T1000 (cell line): ENCODE measurements at places on chromosomes 4 and X.

DNA sequence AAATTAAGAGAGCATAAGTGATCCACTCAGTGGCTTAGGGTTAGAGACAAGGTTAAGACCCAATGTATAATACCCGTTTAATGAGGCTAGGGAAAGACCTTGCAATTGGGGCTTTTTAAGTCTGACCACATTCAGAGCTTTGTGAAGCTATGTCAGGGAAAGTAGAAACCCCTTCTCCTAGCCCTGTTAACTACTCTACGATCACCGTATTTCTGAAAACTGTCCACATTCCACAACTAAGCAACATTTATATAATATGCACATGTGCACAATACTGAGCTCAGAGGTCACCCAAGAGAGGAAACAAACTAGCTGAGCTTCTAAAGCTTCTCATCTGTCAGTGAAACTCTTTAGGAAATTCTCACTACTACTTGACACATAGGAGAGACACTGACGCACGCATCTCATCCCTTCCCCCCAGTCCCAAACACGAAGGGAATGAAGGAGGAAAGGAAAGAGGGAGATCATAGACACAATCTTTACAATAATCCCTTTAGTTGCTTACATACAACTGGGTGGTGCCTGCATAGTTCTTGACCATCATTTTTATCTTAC lies 56.2 kb downstream of the METTL14 start:
- no peak for DNase-seq

DNA sequence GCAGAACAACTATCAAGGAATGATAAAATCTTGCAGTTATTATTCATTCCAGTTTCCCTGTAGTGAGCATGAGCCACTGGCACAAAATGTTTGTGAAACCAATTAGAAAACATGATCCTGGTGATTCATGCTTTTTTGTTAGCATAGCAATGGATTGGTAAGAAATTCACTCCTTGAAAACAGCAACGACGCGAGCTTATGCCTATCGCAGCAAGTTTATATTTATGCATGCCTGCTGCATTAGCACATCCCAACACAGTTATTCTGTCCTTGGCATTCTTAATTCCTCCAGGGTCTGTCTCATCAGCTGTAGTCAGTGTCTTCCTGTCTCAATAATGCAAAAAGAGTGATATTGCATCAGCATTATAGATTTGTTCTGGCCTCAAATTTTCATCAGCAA lies 975.9 kb downstream of the STIM2 start:
- peak; percentile 57 for DNase-seq

GRCh38 chr4:99811850-99812249 lies 4.8 kb upstream of the DAPP1 start:
- no peak for DNase-seq

DNA sequence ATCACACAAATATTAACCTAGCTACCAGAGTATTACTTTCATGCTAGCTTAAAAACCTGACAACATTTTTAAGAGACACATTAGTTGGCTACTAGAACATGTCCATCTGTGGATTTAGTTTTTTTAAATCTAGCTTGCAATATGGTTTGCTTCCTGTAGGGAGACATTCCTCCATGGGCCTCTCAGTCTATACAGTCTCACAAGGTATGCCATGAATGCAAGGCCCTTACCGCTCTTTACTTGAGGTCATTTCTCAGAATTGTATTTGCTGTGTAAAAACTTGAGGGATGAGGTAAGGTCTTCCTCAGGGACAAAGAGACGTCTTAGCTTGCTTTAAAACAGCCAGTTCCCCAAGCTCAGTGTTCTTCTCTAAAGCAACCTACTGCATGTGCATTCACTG lies 26.9 kb downstream of the UBA6 start:
- DNase-seq = no peak

DNA sequence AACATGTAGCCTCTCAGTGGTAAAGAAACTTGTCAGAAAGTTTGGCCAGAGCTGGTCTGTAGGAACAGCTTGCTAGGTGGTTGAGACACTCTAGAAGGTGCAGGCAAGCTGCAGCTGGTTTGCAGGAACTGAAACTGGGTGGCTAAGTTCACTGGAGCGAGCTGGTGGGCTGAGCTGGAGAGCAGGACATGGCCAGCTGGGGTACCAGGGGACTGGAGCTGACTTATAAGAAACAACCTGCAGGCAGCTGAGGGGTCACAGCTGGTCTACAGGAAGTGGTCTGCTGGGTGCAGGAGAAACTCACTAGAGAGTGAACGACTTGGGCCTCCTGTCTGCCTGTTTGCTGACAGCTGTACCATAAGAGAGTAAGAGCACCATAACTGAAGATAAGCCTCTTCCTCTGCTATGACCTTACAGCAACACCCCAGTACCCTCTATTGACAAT lies 157.1 kb upstream of the LNX1 start:
- DNase-seq = no peak

- DNase-seq = no peak
These were observed 450.9 kb upstream of the NR3C2 start for GRCh38 chr4:148893095-148893494.

DNA sequence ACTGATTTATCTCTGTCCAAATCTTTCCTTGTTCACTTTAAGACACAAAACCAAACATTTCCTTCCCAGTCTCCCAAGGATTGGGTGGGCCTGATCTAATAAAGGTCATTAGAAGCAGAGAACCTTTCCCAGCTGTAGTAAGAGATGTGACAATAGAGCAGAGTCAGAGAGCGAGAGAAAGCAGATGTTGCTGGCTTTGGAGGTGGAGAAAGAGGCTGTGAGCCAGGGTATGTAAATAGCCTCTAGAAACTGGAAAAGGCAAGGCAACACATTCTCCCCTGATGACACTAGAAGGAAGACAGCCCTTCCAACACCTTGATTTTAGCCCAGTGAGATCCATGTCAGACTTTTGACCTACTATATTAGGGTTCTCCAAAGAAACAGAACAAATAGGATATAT lies 337.5 kb upstream of the CASK start:
- DNase-seq = no peak

GRCh38 chr4:42678512-42678911 lies 21.6 kb upstream of the ATP8A1 start:
- DNase-seq = no peak

- no peak for DNase-seq
These were observed 411.3 kb downstream of the SPRY1 start for GRCh38 chr4:123807866-123808265.

DNA sequence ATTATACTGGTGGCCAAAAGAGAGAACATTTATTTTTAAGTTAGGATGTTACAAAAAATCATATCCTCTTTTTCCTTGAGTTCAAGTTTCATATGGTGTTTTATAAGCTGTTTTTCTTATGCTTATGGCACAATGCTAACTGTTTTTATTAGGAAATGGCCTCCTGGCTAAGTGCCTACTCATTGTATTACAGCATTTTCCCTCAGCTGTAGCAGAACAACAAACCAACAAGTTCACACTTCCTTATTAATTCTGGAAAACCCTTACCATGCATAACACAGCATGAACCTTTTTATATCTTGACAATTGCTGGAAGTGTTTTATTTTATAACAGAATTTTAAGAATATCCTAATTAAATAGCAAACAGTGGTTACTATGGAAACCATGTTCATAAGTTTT lies 165.8 kb downstream of the GASK1B start:
- no peak for DNase-seq

GRCh38 chr4:48428926-48429325 lies 54.2 kb upstream of the SLC10A4 start:
- no peak for DNase-seq

DNA sequence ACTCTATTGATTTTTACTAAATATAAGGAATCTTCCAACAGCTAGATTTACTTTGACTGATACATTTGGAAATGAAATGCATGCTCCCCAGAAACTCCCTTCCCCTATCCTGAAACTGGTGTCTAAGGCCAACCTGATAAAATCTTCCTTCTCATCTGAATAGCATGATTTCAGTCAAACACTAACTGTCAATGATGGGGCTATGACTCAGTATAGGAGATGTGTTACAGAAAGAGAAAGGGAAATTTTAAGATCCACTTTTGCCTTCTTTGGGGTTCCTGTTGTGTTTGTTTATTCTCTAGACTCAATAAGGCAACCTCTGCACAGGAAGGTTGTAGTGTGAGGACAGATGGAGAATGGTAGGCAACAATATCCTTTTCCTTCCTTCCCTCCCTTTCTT lies 160.7 kb downstream of the MOSPD2 start:
- no peak for DNase-seq

GRCh38 chr4:184476695-184477094 lies 2.3 kb upstream of the IRF2 start:
- DNase-seq = no peak

DNA sequence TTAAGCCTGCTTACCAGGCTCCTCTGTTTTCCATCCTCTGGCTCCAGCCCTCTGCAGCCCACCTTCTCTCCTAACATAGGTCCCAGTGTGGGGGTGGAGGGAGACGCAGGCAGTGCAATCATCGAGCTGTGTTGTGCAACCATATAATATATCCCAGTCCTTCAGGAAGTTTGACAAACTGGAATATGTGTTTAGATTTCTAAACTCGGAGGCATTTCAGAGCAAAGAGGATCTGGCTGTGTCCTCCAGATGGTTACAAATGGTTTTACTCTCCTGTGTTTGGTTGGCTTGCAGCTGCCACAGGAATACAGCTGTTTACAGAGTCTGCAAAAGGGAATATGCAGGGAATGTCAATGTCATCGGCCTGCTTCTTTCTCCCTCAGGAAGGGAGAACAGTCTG lies 195.3 kb upstream of the LNX1 start:
- no peak for DNase-seq

DNA sequence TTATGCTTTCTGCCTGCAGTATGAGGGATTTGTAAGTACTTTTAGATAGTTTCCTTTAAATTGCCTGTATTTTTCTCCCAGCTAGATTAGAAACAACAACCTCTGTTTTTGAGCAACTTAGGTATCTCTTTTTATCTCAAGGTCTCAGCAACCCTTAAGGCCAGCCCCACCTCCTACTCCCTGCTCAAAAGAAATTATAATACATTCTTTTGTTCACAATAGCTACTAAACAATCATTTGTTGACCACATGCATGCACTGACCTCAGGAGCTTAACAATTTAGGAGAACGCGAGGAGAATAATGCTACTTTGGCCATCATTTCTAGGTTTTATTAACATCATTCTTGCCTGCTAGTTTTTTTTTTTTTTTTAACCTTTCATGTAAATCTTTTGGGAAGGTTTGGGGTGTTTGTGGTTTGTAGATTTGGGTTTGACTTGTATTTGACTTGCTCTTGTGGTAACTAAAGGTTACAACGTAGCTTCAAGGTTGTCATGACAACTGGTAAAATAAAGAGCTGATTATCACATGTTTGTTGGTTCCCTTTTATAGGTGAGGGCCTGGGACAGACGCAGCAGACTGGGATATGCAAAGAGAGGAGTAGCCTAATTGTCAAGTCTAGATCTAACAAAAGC lies 145.4 kb upstream of the PLAC1 start:
- no peak for DNase-seq

DNA sequence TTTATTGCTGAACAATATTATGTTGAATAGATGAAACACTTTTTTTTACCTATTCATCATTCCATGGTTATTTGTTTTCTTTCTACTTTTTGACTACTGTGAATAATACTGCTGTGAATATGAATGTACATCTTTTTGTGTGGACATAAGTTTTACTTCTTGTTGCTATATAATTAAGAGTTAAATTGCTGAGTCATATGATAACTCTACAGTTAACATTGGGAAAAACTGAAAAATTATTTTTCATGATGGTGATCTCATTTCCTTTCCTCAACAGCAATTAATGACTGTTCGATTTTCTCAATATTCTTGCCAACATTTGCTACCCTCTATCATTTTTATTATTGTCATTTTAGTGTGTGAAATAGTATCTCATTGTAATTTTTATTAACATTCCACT lies 106.9 kb upstream of the TECRL start:
- DNase-seq = no peak

DNA sequence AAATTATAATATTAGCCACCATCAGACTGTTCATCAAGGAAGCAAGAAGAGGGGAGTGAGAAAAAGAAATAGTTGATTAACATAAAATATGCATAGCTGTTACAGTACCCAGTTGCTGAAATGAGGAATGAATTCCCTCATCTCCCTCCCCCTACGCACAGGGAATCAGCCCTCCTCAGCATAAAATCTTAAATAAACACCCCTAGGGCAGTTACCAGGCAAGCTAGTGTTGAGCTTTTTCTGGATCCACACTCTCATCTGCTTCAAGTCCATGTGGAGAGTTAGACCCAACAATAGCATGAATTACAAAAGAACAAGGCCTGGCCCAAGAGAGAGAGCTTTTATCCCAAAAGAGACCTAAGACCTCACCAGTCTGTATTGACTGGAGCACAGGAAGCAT lies 19.0 kb upstream of the SYTL4 start:
- no peak for DNase-seq

GRCh38 chr4:84927428-84927827 lies 39.1 kb downstream of the WDFY3 start:
- no peak for DNase-seq

- DNase-seq = no peak
These were observed 345.7 kb upstream of the HS3ST1 start for GRCh38 chr4:11774346-11774745.

GRCh38 chr4:25580633-25581467 lies 74.8 kb upstream of the SLC34A2 start:
- DNase-seq = no peak

- no peak for DNase-seq
These were observed 74.4 kb upstream of the ATP6AP2 start for GRCh38 chrX:40506201-40506985.

GRCh38 chrX:103513067-103513466 lies 6.2 kb downstream of the RAB40A start:
- DNase-seq = no peak

DNA sequence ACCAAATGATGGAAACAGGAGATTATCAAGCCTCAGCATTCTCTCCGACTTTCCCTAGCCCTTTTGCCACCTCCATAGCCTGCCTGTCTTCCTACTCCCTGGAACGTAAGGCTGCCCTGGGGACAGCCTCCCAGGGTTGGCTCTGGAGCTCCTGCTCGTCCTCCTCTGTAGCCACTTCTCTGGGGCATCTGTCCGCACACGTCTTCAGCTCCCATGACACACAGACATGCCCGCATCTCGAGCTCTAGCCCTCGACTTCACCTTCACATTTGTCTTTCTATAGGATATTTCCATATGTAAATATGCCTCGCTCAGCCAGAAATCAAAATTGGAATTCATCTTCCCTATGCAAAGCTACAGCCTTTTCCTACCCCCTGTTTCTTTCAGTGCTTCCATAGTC lies 67.7 kb downstream of the TSC22D3 start:
- DNase-seq = no peak

GRCh38 chrX:117397844-117398243 lies 718.8 kb downstream of the KLHL13 start:
- no peak for DNase-seq

GRCh38 chr4:60002603-60003337 lies 1197.4 kb upstream of the ADGRL3 start:
- DNase-seq = no peak

GRCh38 chrX:142994988-142995387 lies 30.7 kb upstream of the SPANXN4 start:
- DNase-seq = no peak

- DNase-seq = no peak
These were observed 628.9 kb downstream of the TLL1 start for GRCh38 chr4:166501941-166502382.

- no peak for DNase-seq
These were observed 74.2 kb downstream of the PPA2 start for GRCh38 chr4:105399532-105400161.
